ENCODE measurements at places on chromosomes 1 and 21. TPM values are rescaled to one million over a fixed set of nuclear protein-coding genes. Genes with fewer than 3 reads are reported as not detected.

Gene OR2AJ1
- polyA plus RNA-seq: not detected

Gene OR2T33
- not detected for polyA plus RNA-seq

- DNase-seq: no peak
These were observed 57.9 kb downstream of the EPRS1 start for GRCh38 chr1:219988387-219988786.

GRCh38 chr21:45522986-45523385 is 19.3 kb downstream of the SLC19A1 start:
- no peak for DNase-seq

- DNase-seq: no peak
These were observed 88.9 kb downstream of the AK5 start for GRCh38 chr1:77370583-77371306.

DNA sequence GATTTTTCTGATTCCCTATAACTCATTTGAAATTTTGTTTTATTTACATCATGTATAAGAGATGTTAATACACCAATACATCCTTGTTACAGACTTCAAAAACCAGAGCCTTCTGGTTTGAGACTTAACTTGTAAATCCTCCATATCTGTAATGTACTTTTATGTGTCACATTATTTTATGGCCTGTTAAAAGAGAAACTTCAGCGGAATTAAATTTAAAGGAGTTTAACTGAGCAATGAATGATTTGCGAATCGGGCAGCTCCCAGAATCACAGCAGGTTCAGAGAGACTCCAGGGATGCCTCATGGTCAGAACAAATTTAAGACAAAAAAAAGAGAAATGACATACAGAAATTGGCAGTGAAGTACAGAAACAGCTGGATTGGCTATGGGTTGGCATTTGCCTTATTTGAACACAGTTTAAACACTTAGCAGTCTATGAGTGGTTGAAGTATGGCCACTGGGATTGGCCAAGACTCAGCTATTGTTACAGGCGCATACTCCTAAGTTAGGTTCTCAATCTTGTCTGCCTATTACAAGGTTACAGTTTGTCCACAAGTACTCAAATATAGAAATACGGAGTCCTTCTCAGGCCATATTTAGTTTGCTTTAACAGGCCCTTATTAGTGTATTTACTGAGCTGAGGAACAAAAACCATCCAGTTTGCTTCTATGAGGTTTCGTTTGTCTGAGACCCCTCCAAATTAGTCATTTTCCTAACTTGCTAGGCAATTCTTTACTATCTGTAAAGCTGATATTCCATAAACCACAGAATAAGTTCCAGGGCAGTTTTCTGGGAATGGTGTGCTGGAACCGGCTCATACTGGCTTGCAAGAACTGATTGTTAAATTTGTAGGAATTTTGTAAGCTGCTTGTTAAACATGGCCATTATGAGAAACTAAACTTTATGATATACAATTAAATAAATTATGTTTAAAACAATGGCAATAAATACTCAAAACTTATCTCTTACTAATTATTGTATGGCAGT is 56.2 kb upstream of the WDR26 start:
- DNase-seq: no peak

GRCh38 chr1:15098176-15099125 is 55.1 kb upstream of the TMEM51 start:
- no peak for DNase-seq

GRCh38 chr21:33892853-33893252 is 22.8 kb downstream of the ATP5PO start:
- no peak for DNase-seq

DNA sequence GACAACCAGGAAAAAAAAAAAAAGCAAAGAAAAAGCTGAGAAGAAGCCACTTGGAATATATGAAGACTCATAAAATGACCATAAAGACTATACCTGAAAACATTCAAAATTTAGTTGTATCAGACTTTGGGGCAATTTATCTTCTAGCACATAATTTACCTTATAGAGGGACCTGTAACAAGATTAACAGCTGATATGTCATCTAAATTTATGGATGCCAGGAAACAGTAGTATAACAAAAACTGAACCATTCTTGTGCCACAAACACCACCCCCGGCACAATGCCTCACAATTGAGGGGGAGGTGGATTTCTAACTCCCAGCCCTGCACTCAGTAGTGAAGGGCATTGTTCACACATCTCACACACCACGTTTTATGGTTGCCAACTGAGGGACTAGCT is 1352.0 kb downstream of the BRINP3 start:
- no peak for DNase-seq

- no peak for DNase-seq
These were observed 200.9 kb downstream of the TM2D1 start for GRCh38 chr1:61523893-61524605.

Measured in CD8-positive, alpha-beta memory T cell (primary cell).